ENCODE measurements at places on chromosomes 2 and 18.

DNA sequence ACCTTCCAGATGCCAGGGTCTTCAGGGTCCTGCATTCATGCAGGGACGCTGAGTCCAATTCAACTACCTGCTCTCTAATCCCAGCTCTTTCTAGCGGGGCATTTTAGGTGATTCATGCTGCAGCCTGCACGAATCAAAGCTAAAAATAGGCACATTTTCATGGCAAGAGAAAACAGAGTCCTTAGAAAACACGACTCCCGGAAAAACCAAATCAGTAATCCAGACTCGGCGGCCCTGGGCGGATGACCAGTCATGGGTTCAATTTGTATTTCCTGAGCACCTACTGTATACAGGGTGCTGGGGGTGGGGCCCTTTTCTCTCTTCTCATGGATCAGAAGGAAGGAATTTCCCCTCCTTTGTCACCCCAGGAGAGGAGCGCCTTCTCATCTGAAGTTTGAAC is 64.4 kb downstream of the LONRF2 start:
- peak; percentile 36 for DNase-seq

GRCh38 chr18:63238693-63239075 is 80.9 kb downstream of the BCL2 start:
- DNase-seq = no peak

DNA sequence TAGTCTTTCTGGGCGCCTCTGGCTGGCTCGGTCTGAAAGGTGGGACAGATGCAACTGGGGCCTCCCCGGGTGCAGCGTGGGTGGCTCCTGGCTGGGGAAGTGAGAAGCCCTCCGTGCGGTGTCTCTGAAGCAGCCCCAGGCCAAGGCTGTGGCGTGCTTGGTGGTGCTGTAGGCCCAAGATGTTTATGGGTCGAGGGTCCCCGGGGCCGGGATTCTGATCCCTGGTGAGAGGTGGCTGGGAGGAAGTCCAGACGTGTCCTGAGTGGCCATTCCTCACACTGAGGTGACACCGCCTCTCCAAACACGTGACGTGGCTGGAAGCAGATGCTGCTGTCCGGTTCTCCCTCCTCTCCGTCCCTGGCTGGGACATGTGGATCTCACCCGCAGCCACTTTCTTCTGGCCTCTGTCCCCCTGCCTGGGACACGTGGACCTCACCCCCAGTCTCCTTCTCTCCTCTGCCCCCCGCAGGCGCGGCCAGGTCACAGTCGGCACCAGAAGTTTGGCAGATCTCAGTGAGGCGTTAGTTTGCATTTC is 12.6 kb downstream of the RTP5 start:
- DNase-seq = no peak

- DNase-seq = no peak
These were observed 274.0 kb upstream of the SPRED2 start for GRCh38 chr2:65706411-65706810.

- DNase-seq = no peak
These were observed 256.3 kb downstream of the LRRTM1 start for GRCh38 chr2:80048296-80048695.

DNA sequence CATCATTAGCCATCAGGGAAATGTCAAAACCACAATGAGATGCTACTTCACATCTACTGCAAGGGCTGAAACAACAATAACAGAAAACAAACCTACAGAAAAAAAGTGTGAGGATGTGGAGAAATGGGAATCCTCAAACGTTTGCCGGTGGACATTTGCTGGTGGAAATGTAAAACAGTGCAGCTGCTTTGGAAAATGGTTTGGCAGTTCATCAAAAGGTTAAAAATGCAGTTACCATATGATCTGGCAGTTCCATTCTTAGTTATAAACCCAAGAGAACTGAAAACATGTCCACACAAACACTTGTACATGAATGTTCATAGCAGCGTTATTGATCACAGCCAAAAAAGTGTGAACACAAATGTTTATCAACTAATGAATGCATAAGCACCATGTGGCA is 44.2 kb downstream of the PROC start:
- DNase-seq = no peak

DNA sequence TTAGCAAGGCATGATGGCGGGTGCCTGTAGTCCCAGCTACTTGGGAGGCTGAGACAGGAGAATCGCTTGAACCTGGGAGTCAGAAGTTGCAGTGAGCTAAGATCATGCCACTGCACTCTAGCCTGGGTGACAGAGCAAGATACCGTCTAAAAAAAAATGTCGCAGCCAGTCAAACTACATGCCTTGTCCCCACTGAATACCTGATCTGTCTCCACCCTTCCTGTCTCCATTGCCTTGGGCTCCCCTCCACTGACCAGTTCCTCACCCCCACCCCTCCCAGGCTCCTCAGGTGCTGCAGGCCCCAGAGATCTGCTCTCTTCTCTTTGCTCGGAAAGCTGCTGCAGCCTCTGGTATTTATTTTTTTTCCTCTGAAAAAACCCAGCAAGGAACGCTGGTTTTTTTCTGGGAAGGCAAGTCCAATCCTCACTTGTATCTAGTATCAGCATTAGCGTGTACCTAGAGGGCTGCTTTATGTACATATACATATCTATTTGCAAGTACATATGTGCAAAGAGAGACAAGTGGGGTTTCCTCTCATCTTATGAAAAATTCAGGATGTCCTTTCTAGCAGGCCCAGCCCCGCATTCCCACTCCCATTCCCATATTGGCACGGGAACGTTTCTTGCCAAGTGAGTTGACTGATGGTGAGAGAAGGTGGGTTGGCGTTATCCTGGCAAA is 4.4 kb downstream of the PSD4 start:
- DNase-seq = no peak

- DNase-seq = no peak
These were observed 328.2 kb upstream of the CNTNAP5 start for GRCh38 chr2:123696799-123697410.

DNA sequence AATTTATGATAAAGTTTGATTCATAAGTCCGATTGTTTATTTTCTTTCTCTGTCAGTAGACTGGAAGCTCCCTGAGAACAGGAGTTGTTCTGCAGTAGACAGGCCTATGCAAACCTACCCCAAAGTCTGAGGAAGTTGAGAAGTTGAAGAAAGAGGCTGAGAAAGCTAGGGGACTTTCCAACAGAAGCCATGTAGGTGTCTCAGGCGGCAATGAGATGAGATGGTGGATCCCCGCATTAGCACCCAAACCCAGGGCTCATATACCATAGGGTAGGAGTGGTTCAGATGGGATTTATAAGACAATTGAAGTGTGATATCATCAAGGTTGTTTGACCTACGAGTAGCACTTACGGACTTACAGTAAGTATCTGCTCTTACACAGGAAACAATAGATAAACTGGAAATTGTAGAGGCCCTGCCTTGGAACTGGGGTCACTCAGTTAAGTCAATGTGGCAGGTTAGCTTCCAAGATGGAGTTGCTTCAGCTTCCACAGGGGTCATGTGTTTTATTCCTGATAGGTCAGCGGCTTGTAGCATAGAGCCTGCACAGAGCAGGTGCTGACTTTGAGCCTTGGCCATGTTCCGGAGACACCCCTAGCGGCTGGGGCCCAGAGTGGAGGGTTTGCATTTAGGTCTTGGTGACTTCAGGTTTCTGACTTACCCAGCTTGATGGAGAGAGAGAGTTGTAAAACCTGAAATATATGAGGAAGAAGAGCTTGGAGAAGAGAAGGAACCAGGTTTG is 2.3 kb upstream of the PSD4 start:
- no peak for DNase-seq

- no peak for DNase-seq
These were observed 45.6 kb downstream of the MREG start for GRCh38 chr2:215967590-215968378.

DNA sequence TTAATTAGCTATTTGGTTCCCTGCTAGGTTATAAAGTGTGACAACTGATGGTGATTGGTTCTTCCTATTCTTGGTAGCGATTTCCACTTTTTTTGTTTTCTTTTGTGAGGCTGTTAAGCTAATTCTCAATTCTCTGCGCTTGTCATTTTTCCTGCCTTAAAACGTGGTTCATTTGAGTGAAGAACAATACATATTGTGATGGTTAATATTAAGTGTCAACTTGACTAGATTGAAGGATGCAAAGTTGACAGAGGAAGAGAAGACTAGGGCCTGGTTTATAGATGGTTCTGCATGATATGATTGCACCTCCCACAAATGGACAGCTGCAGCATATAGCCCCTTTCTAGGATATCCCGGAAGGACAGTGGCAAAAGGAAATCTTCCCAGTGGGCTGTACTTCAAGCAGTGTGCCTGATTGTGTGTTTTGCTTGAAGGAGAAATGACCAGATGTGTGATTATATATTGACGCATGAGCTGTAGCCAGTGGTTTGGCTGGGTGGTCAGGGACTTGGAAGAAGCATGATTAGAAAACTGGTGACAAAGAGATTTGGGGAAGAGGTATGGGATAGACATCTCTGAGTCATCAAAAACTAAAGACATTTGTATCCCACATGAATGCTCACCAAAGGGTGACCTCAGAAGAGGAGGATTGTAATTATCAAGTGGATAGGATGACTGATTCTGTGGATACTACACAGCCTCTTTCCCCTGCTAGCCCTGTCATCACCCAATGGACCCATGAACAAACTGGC is 39.4 kb upstream of the ZNF804A start:
- peak; percentile 32 for DNase-seq

DNA sequence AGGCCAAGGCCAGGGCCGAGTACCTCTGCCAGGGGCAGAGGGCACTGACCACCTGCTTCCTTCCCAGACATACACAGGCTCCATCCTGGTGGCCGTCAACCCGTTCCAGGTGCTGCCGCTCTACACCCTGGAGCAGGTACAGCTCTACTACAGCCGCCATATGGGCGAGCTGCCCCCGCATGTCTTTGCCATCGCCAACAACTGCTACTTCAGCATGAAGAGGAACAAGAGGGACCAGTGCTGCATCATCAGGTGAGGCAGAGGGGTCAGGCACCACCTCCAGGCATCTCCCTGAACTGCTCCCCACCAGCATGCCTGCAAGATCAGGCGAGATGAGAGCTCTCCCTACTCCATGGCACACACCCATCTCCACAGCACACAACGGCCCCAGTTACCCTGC is 31.1 kb downstream of the MYO7B start:
- DNase-seq = no peak

GRCh38 chr2:219680958-219681693 is 53.7 kb downstream of the SLC4A3 start:
- no peak for DNase-seq

GRCh38 chr18:43627848-43628530 is 350.7 kb upstream of the SYT4 start:
- DNase-seq = no peak

- no peak for DNase-seq
These were observed 436.0 kb upstream of the CWC22 start for GRCh38 chr2:180442860-180443644.

DNA sequence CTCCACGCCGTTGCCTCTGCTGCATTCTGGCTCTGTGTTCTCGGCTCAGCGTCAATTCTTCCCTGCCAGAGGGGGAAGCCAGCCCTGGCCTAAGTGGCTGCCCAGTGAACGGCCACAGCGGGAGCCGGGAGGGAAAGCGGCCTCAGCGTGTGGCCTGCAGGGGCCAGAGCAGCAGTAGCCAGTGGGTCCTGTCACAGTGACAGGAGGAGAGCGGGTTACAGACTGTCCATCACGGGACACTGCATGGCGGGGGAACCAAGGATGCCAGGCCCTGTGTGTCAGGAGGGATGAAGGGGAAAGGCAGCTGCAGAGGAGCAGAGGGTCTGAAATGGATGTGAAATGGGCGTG is 39.7 kb downstream of the PDIA6 start:
- DNase-seq = no peak

GRCh38 chr2:149559341-149560068 is 28.1 kb downstream of the MMADHC start:
- DNase-seq = no peak

- peak; percentile 61 for DNase-seq
These were observed 417.9 kb downstream of the NRXN1 start for GRCh38 chr2:50614056-50614455.

DNA sequence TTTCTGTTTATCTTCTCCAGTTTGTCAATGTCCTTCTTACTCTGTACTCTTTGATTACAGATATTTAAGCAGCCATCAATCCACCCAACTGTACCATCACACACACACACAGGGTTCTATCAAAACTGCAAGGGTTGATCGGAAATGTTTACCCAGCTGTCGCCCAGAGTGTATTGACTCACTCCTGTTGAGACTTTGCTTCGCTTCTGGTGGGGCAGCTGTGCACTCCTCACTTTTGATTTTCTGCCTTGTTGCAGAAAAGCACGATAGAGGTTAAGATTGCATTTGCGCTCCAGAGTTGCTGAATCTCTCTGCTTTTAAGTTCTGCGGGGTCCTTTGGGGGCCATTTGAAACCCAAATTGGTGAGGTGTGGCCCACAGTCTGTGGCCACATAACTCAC is 216.2 kb downstream of the SETBP1 start:
- no peak for DNase-seq

- DNase-seq = no peak
These were observed 343.4 kb upstream of the HS6ST1 start for GRCh38 chr2:128662051-128662471.

DNA sequence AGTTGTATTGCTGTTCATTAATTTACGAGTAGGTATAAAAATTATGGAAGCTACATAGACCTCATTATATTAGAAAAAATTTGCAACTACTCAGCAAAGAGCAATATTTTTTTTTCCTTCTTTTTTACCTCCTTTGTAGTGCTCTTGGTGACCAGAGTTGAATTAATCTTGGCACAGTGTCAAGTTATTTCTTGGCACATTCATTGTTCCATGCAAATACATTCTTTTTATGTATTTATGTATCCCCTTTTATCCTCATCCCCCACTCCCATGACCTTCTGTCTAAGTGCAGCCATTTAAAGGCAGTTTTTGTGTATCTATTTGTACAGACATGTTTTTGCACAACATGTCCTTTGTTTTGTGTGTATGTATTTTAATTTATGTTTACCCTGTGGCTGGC is 224.5 kb downstream of the CCDC102B start:
- DNase-seq = peak; percentile 3

DNA sequence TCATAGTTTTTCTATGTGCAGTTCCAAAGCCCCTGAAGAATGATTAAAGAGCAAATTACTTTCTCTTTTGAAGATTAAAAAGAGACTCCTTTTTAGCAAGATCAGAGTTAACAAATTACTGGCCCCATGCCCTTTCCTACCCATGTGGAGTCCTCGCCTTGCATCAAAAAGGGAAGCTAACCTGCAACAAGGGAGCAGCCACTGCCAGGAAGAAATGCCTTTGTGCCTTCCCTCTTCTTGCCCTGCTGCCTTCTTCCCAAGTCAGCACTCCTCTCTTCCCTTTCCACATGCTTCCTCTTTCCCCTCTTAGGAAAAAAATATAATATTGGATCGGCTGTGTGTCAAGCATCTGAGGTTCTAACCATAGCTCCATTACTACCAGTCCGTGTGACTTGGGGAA is 37.1 kb upstream of the CYP1B1 start:
- no peak for DNase-seq

GRCh38 chr2:179861416-179862067 is at the start of gene ZNF385B:
TSS of gene ZNF385B (minus strand) at chr2:179861612.
- DNase-seq = peak; percentile 22

DNA sequence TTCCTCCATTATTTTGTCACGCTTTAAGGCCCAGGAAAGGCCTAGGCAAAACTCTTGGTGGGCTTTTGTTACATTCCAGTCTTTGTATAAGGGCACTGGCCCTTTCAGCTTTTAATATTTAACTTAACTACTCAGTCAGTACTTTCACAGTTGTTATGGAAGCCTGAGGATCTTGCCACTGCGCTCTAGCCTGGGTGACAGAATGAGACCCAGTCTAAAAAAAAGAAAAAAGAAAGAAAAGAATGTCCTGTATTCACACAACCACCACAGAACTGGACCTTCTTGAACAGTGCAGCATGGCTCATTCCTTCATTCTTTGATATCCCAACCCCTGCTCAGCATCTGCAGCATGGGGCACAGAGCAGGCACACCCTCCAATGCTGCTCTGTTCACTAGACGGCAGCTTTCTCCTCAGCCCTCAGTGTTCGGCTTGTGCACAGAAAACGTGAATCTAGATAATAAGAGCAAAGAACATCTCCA is 93.4 kb upstream of the MSH2 start:
- no peak for DNase-seq

- DNase-seq = peak; percentile 60
These were observed 156.6 kb downstream of the DYSF start for GRCh38 chr2:71609958-71610357.

All from astrocyte of the spinal cord (primary cell).